ENCODE measurements at places on chromosomes 16 and 17. TPM values are rescaled to one million over a fixed set of nuclear protein-coding genes. Genes with fewer than 3 reads are reported as not detected.

PYCARD gene
- 1.8 TPM for total RNA-seq

PROCA1 gene
- total RNA-seq, result 4.6 TPM

DNA sequence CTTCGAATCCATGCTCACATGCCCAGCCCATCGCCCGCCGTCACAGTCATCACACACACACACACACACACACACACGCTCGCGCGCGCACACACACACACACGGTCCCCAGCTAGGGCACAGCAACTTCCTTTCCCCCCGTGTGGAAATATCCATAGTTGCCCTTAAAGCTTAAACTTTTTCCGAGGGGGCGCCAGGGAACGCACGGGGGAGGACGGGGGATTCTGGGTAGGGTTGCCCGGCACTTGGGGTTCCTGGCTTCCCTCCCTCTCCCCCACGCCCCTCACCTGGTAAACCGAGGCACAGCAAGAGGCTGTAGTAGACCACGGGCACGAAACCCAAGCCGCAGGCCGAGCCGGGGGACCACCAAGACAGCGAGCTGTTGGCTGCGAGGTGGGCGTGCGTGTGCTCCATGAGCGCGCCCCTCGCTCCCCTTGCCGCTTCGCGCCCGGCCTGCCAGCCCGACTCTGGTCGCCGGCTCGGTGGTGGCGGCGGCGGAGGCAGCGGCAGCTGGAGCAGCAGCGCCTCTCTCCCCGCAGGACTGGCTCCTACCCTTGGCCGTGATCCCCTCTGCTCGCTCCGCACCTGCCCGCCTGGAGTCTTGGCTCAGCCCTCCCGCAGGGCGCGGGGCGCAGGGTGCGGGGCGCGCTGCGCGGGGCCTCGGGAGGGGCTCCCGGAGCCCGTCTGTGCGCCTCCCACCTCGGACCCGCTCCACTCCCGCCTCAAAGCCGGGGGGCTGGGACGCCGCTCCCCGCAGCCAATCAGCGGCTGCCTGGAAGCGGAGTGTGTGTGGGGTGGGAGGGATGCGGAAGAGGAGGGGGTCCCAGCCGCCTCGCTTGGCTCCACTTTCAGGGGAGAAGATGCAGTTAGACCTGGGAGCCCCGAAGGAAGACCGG, at the start of gene GPR139:
Gene GPR139, minus strand, starts transcription at position 688 of the 896 bp plus-strand sequence. Its CDS starts 274 bp downstream, at position 414.
- no peak for DNase-seq

XAF1 gene
- total RNA-seq, result not detected

HNF1B gene
- not detected for total RNA-seq

DNA sequence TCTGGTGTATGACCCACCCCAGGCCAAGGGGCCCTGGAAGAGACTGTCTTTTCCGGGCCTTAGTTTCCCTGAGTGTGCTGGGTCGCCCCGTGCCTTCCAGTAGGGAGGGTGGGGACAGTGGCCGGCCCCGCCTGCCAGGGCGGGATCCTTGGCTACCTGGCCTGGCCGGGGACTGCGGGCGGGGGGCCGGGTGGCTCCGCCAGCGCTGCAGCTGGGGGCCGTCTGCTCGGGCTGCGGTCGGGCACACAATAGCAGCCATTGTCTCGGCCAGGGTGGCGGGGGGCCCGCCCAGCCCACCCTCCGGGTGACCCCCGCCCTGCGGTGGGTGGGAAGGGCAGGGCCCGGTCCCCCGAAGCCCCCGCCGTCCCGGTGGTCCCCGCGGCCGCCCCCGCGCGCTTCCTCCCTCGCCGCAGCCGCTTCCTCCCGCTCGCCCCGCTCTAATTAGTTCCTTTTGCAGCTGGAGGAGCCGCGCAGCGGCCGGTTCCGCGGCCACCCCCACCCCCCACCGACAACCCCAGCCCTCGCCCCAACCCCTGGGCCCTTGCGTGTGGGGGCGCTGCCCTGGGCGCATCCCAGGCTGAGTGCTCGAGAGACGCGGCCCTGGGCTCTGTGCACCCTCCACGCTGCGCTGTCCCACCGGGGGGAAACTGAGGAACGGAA, 11.6 kb downstream of the GLIS2 start:
- DNase-seq, result no peak

GRCh38 chr17:5502552-5502951, 16.2 kb downstream of the MIS12 start:
- no peak for DNase-seq

GRCh38 chr16:55678161-55678821, 22.5 kb downstream of the SLC6A2 start:
- DNase-seq, result no peak

- peak; percentile 56 for DNase-seq
These were observed 113.3 kb downstream of the FTO start for GRCh38 chr16:53817117-53817755.

- no peak for DNase-seq
These were observed 4.7 kb upstream of the IRF8 start for GRCh38 chr16:85894266-85894665.

DNA sequence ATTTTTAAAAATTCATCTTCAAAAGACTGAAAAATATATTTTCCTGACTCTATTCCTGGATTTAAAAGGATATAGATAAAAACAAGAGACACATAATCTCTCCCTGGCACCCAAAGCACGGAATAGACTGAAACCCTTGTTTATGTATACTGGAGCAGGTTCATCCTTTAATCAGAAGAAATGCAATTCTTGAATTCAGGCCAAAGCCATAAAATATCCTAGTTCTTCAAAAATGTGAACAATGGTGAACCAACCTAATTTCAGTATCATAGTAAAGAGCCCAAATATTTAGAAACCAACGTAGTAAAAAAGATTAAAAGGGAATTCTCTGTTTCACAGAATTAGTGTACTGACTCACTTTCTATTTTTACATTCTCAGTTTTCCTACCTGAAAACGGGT, 188.5 kb upstream of the C17orf78 start:
- no peak for DNase-seq

GRCh38 chr17:19703106-19703827, 13.1 kb downstream of the SLC47A2 start:
- no peak for DNase-seq
